ENCODE measurements at places on chromosomes 1 and 21. TPM values are rescaled to one million over a fixed set of nuclear protein-coding genes. Genes with fewer than 3 reads are reported as not detected.

Gene PTPRC
- total RNA-seq = 781 TPM

Gene CD244
- 4.9 TPM for total RNA-seq

Gene PRRX1
- total RNA-seq = 0.41 TPM

Gene EPB41
- total RNA-seq = 257 TPM

Gene FCRL1
- 3.3 TPM for total RNA-seq

Gene ZNF648
- not detected for total RNA-seq

- no peak for DNase-seq
These were observed 5.2 kb downstream of the FAAH start for GRCh38 chr1:46399307-46399706.

DNA sequence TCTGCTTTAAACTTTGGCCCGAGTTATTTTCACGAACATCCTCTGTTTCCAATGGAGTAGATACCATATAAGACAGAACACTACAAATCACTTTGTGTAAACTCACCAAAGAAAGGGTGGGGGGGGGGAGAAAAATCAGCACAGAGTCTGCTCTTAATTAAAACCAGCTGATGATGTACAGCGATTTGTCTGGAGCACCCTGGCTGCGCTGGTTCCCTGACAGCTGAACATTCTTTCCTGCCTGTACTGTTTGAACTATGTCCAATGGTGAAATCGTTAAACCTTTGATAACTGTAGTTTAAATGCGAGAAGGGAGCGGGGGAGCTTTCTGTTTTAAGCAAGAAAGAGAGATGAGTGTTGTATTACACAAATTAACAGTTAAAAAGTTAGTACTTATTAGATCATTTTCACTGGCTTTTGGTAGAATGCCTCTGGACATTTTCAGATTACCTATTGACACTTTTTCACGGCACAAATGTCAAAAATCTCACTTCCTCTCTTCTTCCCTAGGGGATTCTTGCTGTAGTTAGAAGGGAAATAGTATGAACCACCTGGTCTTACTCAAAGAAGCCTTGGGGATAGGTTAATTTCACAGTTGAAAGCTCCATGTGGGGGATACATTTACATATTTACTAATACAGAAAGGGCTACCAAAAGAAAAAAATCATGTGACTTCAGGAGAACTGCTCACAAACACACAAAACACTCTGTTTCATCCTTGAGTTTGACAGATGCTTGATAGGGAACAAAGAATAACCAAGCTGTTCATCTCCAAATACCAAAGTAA lies 140.2 kb upstream of the RUNX1 start:
- no peak for DNase-seq

DNA sequence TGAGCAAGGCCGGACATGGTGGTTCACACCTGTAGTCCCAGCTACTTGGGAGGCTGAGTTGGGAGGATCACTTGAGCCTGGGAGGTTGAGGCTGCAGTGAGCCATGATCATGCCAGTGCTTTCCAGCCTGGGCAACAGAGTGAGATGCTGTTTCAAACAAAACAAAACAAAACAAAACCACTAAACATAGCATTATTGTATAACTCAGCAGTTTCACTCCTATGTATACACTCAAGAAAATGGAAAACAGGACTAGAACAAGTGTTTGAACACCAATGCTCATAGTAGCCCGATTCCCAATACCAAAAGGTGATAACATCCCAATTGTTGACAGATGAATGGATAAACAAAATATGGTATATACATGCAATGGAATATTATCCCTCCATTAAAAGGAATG lies 1.3 kb upstream of the SPATA21 start:
- no peak for DNase-seq

GRCh38 chr21:37700641-37701202 lies 215.5 kb downstream of the KCNJ6 start:
- no peak for DNase-seq

DNA sequence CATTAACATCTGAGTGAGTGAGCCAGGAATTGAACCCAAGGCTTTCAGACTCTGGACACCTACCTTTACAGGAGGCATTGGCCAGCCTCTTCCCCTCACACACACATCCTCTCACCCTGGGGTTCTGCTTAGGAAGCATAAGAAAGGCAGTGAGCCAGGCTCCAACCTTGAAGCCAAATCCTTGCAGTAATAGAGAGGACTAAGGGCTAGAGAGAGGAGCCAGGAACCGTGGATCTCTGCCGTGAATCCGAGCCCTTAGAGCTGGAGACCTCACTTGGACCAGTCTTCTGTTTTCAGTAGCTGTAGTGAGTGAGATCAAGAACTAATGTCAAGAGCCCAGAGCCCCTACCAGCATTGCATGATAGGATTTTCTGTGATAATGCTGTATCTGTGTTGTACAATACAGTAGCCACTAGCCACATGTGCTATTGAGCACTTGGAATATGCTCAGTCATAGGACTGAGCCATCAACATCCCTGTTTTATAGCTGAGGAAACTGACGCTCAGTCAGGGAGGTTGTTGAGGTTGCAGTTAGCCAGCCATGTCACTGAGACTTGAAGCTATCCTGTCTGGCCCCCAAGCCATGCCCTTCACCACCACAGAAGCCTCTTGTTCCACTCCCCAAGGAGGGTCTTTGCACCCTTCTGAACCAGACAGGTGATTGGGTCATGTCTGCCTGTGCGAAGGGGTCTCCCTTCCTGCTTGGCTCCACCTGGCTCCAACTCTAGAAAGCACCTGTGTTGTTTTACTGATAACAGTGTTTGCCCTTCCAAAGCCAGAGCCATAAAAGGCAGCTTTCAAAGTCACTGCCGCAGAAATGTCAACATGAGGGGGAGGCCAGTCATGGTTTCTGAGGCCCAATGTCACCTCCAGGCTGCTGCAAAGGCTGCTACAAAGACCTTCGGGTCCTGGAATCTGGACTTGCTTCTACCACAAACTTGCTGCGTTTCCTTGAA lies 101.1 kb upstream of the JUN start:
- no peak for DNase-seq

DNA sequence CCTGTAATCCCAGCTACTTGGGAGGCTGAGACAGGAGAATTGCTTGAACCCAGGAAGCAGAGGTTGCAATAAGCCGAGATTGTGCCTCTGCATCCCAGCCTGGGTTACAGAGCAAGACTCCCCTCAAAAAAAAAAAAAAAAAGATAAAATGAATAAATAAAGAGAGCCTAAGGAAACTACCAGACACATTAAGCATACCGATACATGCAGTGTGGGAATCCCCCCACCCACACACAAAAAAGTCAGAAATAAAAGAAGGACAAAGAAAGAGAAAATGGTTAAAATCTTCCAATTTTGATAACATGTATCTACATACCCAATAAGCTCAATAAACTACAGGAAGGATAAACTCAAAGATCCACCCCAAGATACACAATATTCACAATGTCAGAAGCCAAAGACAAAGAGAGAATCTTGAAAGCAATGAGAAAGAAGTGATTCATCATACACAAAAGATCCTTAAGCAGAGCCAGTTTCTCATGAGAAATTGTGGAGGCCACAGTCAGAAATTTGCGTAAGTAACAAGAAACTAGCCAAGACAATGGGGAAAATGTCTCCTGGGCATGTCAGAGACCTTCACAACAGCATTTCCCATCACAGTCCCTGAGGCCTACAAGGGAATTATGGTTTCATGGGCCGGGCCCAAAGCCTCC lies 1197.0 kb downstream of the AMY1C start:
- DNase-seq = no peak

DNA sequence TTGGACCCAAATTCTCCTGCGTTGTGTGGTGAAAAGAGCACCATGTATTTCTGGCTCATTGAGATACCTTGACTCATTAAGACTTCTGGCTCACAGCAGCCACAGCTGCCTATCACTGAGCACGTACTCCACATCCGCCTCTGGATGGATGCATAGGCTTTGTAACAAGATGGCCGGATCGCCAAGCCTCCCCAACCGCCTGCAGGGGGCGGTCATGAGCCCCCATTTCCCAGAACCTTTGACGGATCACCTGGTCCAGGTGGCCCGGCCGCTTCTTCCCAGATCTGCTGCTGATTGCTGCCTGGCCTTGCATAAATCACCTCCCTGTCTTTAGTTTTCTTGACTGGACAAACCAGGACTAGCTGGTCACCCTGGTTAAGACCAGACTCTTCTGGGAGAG lies 156.5 kb upstream of the KLHDC7A start:
- DNase-seq = no peak

DNA sequence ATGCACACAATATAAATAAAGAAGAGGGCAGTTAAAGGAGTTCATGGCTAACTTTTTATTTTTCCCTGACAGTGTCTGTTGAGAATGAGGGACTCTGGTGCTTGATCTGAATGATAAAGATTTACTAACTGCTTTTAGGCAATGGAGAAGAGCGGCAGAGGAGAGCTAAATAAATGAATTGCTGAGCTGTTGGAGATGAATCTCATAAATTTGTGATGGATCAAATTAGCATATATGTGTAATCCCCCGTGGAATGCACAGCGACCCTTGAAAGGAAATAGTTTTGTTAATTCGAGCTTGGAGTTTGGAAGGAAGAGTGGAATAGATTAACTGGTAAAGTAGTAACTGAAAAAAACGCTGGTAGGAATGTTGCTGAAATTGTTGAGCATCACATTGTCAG lies 40.2 kb downstream of the HMCN1 start:
- no peak for DNase-seq

GRCh38 chr1:209860293-209860881 lies 32.6 kb downstream of the UTP25 start:
- DNase-seq = peak; percentile 68

GRCh38 chr21:15703932-15704331 lies 25.9 kb upstream of the USP25 start:
- DNase-seq = no peak

GRCh38 chr1:42952303-42953001 lies 6.2 kb downstream of the SLC2A1 start:
- peak; percentile 28 for DNase-seq

DNA sequence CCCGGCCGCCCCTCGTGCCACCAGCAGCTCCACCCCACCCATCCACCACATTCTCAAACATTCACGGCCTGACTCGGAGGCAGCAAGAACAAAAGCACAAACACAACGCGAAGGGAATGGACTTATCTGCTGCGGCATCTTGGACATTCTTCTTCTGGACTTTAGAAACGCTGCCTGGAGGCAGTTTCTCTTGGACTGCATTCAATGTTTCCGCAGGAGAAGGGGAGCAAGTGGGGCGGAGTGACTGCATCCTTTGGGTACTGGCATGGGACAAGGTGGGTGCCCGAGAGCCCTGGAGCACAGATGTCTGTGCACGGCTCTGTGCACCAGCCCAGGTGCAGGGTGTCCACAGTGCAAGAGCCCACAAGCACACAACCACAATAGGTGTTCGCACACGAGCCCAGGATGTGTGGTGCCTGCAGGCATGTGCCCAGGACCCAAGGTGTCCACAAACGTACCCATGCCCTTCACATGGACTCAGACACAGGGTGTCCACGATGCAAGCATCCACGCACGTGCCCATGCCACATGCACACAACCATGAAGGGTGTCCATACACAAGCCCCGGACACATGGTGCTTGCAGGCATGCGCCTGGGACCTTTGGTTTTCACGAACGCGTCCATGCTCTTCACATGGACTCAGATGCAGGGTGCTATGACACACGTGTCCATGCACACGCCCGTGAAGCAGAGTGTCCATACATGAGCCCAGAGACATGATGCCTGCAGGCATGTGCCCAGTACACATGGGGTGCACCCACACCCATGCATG lies 53.6 kb downstream of the WNT9A start:
- no peak for DNase-seq

GRCh38 chr21:24829397-24829796 lies 777.9 kb downstream of the MRPL39 start:
- DNase-seq = no peak

GRCh38 chr1:235013512-235013911 lies 115.1 kb downstream of the TOMM20 start:
- DNase-seq = no peak

DNA sequence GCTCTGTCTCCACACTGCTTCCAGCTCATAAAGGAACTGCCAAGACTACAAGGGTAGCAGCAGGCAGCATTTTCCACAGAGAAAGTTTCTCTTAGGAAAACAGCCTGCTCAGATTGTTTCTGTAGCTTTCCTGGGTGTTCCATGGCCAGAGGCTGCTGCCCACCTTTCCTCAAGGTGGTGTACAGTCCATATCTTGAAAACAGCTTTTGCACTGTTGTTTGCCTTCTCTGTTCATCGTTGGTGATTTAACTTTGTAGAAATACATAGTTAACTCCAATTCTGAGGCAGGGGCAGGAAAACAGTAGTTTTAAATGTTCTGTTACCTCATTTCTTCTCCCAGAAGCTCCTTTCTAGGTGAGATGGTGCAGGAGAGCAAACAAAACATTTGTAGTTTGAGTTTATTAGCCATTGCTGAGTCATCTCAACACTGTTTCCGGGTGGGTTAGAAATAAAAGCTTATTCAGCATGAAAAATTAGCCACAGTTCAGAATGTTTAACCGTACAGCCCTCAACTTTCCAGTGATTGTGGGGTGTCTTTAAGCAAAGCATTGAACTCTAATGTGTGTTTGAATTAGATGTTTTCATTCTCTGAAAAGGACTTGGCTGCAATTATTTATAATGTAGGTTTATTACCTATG lies 41.7 kb downstream of the DIP2A start:
- no peak for DNase-seq

DNA sequence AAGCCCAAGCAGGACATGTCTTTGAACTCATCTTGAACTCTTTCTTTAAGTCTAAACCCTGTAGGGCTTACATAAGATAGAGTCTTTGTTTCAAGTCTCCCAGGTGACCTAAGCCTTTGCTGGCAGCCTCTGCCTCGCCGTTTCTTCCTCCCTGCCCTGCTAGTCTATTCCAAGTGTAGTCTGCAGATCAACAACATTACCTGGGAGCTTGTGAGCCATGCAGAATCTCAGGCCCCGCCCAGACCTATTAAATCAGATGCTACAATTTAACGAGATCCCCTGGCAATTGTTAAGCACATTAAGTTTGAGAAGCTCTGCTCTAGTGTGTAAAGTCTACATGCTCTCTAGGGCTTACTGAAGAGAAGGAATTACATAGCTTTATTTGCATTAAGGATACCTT lies 271.6 kb downstream of the PBX1 start:
- DNase-seq = no peak

DNA sequence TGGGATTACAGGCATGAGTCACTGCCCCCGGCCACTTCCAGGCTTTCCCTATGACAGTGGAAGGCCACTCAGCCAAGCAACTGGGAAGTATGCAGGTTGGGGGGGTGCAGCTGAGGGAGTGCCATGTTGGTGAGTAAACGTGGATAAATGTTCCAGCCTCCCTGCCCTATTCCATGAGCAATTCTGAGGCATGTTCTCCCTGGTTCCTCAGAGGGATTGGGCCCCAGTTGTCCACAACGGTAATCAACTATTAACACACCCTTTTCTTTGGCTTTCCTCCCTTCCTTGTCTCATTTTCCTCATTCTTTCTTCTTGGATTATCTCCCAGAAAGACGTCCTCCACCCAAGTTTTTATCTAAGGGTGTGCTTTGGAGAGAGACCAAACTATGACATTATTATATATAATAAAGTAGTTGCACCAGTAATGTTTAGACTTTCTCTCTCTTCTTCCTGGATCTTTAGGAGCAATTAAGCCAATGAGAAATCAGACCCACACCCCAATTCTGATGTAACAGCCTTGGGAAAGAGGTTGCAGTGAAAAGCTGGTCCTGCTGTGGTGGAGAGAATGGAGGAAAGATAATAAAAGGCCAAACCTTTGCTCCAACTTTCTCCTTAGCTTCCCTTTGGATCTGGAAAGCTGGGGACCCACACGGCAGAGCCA lies 6.8 kb upstream of the SLAMF9 start:
- no peak for DNase-seq

Measured in T-cell (primary cell).